ENCODE measurements at places on chromosomes 2 and 18.

DNA sequence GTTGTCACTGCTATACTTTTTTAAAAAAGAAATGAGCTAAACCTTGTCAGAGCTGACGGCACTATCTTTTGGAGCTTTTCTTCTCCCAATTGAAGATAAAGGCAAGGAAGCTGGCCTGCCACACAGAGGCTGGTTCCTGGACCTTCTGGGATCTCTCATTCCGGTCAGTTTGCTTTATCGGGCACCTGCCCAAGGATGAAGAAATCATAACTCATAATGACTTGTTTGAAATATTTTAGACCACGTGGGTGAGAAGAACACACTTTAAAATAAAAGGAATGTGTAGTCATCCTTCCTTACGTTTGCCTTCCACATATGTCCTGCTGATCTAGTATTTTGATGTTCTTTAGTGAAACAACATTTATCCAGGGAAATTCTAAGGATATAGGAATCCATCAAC is 535.7 kb downstream of the DCC start:
- DNase-seq = no peak

DNA sequence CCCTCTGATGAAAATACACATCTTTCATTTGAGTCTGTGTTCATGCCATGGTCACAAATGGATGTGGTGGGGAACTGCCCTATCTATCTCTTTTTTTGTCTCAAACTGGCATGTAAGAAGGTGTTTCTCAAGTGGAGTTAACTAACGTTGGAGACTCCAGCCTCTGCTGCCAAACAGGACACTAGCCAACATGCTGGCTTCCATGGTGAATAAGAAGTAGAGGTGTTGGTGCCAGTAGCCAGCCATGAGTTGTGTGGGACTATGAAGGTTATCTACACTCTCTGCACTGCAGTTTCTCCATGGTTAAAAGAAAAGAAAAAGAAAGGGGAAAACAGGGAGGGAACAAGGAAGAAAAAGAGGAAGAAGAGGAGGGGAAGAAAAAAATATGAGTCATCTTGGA is 149.0 kb upstream of the TMEM200C start:
- DNase-seq = no peak

GRCh38 chr2:38492042-38492615 is 110.6 kb downstream of the HNRNPLL start:
- DNase-seq = no peak

- DNase-seq = no peak
Measured at GRCh38 chr2:95294579-95295250, 2.4 kb upstream of the KCNIP3 start.

DNA sequence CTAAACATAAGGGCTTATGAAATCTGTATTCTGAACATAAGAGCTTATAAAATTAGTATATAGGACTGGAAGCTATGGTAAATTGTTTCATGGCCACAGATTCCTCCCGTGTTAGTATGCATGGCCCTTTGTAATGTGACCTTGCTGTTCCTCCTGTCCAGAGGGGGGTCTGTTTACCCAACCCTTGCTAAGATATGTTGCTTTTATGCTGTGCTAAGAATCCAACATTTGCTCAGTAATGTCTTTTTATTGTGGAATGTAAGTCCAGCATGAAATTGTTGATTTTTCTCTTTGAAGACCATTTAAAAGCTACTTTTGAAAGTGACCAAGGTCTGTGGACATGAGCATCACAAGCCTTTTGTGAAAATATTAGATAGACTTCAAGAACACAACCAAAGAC is 485.4 kb downstream of the PARD3B start:
- no peak for DNase-seq

DNA sequence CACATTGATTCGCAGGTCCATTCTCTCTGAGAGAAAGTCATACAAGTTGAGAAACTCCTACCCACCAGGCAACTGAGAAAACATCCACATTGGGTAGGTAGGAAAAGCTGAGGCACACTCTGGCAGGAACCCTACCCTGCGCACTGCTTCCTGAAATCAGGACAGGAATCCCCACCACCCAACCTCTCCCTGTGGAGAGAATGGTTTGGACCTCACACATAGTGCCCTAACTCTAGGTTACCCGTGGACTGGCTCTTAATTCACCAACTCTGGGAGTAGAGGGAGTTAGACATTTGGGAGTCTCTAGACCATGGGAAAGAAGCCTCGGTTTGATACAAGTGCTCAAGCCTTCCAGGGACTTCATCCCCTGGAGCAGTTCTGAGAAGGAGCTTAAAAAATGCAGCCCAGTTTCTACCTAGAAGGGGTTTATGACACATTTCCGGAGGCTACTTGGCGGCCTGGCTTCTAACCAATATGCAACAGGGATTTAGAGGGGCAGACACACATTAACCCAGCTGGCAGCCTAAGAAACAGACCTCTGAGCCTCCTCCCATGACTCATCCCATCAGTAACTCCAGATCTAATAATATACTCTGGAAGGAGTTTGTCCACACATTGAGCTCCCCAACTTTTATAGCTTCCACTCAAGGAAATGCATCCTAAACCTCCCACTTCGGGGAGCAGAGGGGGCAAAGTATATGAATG is 136.7 kb downstream of the EML6 start:
- DNase-seq = no peak

DNA sequence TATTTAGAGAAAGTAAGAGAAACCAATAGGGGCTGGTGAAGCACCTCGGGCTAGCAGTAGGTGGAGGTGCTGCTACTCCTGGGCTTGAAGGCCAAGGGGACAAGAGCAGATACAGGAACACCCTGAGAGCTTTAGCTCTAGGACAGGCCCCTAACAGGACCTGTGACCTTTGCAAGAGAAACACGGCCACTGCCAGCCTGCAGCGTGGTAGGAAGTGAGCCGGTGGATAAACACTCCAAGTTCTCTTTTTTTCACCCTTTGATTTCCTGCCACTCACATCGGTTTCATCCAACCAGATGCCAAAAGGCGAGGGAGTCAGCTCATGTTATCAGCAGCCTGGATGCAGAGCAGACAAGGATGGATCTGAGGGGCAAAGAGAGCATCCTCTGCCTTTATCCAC is 66.8 kb upstream of the SPRED2 start:
- DNase-seq = no peak

DNA sequence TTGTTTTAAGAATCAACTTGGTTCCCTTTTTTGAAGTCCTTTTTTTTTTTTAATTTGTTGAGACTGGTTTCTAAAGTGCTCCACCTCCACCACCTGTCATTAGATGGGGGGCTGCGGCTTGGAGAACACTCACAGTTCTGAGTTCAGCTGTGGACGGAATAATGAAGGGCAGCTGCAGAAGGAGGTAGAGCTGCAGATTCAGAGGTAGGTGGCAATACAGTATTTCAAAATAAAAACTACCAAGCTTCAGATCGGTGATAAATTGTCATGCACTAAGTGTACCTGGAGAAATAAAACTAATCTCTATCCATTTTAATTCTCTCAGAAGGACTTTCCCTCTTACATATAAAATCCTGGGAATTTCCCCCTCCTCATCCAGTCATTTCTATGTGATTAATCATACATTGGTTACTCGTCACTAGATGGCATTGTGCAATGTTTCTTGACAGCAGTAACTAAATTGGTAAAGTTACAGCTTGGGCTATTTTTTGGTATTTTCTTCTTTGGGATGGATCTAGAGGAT is 81.1 kb upstream of the SLC39A10 start:
- no peak for DNase-seq

DNA sequence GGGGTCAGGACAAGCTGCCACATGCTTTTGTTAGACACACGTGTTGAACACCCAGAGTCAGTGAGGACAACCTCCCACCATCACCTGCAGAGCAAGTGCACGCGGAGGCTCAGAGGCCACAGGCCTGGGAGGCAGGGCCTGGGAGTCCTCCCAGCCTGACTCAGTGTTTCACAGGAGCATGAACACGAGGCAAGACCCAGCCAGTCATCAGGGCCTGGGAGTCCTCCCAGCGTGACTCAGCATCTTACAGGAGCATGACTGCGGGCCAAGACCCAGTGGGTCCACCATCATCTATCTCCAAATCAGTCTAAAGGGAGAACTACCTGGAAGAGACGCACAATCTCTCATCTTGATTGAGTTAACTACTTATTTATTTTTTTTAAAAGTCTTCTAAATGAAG is 112.6 kb upstream of the PXDN start:
- no peak for DNase-seq

DNA sequence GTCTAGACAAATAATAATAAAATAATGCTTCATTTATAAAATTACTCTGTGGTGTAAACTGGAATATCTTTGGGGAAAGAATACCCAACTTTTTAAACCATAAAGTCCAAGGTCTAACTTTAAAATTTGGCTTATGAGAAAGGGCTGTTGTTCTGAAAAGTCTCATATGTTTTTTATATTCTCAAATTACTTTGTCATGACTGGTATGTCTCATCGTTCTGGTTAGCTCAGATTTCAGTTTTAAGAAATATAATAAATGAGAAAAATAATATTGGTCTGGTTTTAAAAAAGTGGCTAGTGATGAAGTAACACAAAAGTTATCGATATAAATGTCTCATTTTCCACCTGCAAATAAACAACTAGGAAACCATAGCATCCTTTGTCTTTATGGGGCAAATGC is 1658.1 kb downstream of the LRP1B start:
- DNase-seq = no peak

DNA sequence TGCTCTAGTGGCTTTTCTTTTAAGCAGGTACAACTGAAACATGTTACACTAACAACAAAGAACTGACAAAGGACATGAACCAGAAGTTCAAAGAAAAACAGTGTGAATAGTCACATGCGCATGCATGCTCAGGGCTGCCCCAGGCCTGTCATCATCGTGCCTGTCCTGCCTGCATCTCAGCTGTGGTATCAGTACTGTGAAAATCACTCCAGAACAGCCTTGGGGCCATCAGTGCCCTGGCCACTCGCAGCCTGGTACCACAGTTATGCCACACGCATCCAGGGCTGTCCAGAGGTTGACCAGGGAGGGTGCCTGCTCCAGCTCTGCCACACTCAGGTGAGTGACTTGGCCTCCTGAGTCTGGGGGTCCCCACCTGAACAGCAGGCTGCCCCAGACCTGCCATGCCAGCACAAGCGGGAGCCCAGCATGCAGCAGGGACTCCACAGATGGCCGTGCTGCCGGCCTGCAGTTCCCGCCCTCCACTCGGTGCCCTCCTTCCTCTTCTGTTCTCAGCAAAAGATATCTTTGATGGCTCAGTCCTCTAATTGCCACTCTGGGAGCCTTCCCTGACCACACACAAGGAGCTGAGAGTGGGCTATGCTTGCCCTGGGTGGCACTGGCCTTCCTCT is 12.3 kb downstream of the LIMS2 start:
- DNase-seq = no peak

GRCh38 chr18:55477499-55477859 is 110.5 kb downstream of the TCF4 start:
- DNase-seq = no peak

GRCh38 chr2:48438266-48438665 is 91.7 kb upstream of the STON1 start:
- DNase-seq = no peak

DNA sequence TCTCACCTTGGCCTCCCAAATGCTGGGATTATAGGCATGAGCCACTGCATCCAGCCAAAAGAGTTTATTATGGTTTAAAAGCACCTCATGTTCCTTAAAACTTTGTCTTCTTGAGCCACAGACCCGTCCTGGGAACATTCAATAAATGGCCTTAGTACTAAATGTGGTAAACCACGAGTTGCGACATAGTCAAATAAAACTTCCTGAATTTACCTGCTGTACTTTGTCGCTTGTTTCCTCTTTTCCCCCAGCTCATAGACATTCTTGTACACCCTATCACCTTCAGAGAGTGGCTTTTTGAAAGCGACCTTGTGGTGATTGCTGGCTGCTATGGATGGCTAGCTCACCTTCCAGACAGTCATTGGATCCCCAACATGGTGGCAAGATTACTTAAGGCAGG is 310.4 kb downstream of the LRRTM1 start:
- DNase-seq = no peak

DNA sequence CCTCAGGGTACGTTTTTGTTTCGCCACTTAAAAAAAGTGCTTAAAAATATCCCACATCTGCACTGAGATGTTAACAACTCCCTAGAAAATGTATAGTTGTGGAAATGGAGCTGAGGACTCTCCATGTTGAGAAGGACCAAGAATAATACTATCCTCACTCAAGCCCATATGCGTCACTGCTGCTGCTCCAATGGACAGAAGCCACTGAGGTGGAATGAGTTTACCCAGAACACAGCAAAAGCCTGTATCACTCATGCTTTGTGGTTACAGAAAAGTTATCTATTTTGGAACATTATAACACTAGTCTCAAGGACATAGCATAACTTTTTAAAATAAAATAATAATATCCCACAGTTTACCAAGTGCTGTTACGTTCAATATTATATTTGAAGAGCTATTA is 31.9 kb downstream of the DSC3 start:
- DNase-seq = no peak
